GM10248 (cell line): ENCODE measurements at places on chromosomes 5 and 9.

- no peak for DNase-seq
These were observed 55.9 kb downstream of the DAP start for GRCh38 chr5:10704949-10705621.

DNA sequence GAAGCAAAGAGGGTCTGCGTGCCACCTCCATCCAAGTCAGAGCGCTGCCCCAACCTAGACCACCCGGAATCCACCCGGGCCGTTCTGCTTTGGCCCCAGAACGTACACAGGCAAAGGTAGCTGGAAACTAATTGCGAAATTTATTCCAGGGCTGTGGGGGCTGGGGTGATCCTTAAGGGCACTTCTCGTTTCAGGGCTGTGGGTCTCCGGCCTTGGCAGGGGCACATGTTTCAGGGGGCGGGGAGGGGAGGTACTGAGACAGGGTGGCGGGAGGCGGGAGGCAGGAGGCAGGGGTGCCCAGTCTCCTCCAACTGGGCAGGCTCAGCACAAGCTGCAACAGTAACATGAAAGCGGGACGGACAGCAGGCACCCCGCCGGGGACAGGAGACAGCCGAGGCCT lies 26.1 kb downstream of the NR5A1 start:
- no peak for DNase-seq

GRCh38 chr5:149125386-149125891 lies 15.9 kb upstream of the ABLIM3 start:
- no peak for DNase-seq

DNA sequence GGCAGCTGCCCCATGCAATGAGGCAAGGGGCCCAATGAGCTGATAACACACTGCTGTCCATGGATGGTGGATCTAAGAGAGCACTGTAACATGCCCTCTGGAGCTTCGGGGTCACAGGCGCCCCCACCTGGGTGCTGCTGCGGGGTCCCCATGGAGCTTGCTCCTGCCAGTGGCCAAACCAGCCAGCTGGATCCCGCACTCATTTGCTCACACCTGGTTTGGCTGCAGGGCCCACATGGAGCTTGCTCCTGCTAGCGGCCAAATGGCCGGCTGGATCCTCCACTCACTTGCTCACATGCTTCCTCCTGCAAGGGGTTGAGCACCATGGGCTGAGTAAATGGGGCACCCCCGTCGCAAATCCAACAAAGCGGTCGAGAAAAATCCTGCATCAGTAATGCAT lies 68.3 kb upstream of the ARL15 start:
- DNase-seq = no peak

GRCh38 chr5:148826739-148827070 lies 294 bp downstream of the ADRB2 start:
- DNase-seq = no peak

- no peak for DNase-seq
These were observed 1.4 kb upstream of the LMX1B start for GRCh38 chr9:126612326-126612812.

- DNase-seq = no peak
These were observed 445.0 kb upstream of the TRPC7 start for GRCh38 chr5:136810261-136810801.

DNA sequence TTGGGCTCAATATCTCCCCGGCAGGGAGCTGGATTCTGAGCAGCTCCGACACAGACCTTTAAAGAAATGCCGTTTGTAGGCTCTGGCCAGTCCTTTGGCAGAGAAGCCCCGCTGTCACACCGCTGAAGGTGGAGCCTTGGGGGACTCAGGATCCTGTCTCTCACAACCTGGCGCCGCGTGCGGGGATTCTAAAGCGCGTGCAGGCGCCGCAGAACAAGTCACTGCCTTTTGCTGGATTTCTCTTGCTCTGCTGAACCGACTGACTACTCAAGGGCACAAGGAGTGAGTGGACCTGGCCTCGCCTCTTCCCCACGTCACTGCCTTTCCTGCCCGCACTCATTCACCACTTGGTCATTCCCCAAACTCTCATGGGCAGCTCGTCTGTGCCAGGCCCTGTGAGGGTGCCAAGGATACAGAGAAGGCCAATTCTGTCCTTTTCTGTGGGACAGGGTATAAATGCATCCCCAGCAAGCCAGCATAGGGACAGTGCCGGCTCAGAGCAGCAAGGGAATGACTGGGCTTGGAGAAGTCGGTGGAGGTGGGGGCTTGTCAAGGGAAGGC lies 69.3 kb downstream of the CRB2 start:
- no peak for DNase-seq

- DNase-seq = no peak
These were observed 114.4 kb downstream of the SLC28A3 start for GRCh38 chr9:84226126-84226525.

DNA sequence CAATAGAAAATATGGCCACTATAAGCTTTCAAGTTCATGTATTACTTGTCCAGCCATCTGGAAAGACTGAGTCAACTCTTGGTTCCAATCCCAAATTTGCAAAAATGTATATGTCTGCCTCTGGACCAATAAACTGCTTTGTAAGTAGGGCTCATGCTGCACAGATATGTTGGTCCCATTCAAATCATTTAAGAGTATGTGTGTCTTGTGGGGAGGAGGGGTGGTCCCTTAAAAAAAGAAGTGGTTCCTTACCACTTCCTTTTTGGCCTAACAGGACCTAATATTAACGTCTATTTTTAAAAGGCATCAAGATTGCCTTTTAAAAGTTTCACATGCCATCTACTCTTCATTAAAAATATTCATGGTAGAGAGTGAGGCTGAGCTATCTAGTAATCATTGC lies 214.9 kb downstream of the KCTD16 start:
- DNase-seq = no peak

DNA sequence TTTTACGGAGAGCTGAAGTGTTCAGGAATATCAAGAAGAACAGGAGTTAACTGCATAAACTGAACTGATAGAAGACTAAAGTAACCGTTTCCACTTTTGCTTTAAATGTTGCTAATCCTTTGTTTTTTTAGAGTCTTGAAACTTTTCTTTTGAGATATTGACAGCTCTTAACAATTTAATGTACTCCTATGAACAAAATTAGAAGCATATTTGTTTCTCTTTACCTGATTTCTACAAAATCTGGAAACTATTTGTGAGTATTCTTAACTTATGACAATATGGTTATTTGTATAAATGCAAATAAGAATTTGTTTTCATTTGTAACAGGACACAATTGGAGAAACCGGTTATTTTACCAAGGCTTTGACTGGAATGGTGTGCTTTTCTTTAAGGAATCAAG lies 89.5 kb upstream of the FAM120A start:
- DNase-seq = no peak

DNA sequence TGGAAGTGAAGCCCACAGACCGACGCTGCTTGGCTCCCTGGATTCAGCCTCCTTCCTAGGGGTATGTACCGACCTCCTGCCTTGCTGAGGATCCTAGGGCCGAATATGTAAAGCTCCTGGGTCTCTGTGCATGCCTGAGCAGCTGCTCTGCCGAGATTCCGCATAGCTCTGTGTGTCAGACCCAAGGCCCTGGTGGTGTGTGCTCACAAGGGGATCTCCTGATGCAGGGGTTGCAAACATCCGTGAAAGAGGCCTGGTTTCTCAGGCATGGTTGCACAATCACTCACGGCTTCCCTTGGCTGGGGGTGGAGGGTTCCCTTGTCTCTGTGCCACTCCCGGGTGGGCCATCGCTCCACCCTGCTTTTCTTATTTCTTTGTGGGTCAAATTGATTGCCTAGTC lies 19.9 kb upstream of the SVEP1 start:
- DNase-seq = no peak

DNA sequence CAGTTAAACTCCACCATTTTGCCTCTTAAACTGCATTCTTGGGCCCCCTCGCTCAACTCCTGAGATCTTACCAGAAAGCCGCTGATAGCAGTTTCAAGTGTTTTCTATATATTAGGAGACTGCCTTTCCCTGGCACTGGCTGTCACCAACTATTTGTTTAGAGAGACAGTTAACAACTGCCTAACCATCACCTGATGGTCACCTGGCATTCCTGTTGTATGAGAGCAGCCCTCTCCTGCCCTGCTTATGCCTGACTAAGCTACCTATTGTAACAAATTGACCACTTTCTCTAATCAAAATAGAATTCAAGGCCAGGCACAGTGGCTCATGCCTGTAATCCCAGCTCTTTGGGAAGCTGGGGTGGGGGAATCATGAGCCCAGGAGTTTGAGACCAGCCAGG lies 28.0 kb upstream of the SIL1 start:
- no peak for DNase-seq

GRCh38 chr9:114769624-114770023 lies 36.2 kb downstream of the TNFSF15 start:
- no peak for DNase-seq

GRCh38 chr5:166497496-166498104 lies 1793.8 kb upstream of the WWC1 start:
- no peak for DNase-seq
